Activated CD4-positive, alpha-beta T cell treated with anti-CD3 and anti-CD28 coated beads, Interleukin-2, amount 50 U/mL, for 1 hour (primary cell): ENCODE measurements at places on chromosomes 4 and X.

DNA sequence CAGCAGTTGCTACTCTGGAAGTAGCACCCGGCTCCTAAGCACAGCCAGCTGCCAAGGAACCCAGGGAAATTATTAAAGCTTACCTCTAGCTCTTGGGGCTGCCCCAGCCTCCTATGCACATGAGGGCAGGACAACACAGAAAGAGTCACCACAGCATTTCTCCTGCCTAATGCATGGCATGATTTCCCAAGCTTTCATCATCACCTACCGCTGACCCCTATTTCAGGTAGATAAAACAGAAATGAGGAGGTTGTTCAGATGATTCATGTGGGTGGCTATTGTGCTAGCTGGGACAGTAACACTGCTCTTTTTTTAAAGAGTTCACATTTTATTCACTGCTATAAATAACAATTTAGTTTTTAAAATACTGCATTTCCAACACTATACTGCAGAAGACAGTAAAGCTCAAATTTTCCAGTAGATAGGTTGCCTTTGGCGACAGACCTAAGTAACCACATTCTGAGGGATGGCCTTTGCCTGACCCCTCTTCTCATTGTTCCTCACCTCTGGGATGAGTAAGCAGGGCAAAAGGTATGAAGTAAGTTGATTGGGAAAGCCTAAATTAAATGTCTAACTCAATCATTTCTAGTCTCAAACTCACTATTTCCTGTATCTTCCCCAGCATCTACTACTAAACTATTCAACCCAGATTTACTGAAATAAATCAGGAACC lies 16.7 kb downstream of the CASK start:
- no peak for DNase-seq

GRCh38 chr4:169102026-169102425 lies 92.0 kb upstream of the CBR4 start:
- no peak for DNase-seq

DNA sequence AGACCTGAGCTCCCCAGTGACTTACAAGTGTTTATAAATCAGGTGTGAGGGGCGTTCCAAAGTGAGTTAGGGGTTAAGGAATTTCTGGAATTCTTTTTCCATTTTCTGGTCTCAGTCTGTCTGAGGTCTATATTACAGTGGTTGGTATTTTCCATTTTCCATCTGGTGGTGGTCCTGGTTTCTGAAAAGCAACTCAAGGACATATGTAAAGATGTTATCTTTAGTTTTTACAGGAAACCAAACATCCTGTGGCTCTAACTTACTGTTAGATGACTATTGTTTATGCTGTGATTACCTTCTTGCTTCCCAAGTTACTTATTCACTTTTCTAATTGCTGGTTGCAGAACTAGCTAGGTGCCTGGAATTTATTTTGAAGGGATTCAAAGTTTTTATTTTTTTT lies 53.5 kb upstream of the IL21 start:
- DNase-seq = no peak

- no peak for DNase-seq
Observed at GRCh38 chr4:142353149-142353738, 492.9 kb downstream of the INPP4B start.

GRCh38 chr4:141609243-141609642 lies 27.1 kb upstream of the IL15 start:
- no peak for DNase-seq

DNA sequence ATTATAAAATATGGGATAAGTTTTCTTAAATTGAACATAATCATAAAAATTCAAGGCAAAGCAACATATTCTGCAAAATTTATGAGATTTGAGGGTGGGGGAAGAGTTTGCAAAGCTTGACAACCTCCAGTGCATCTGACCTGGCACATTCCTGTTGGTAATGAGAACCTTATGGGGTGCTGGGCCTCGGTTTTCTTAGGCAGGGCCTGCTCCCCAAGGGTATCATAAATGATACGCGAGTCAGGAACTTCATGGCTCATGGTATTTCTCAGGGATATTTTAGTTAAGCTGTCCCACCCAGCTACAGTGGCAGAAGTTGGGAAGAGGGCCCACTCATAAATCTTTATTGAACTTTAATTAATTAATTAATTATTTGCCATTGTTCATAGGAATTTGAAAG lies 13.2 kb downstream of the AFF2 start:
- DNase-seq = no peak

DNA sequence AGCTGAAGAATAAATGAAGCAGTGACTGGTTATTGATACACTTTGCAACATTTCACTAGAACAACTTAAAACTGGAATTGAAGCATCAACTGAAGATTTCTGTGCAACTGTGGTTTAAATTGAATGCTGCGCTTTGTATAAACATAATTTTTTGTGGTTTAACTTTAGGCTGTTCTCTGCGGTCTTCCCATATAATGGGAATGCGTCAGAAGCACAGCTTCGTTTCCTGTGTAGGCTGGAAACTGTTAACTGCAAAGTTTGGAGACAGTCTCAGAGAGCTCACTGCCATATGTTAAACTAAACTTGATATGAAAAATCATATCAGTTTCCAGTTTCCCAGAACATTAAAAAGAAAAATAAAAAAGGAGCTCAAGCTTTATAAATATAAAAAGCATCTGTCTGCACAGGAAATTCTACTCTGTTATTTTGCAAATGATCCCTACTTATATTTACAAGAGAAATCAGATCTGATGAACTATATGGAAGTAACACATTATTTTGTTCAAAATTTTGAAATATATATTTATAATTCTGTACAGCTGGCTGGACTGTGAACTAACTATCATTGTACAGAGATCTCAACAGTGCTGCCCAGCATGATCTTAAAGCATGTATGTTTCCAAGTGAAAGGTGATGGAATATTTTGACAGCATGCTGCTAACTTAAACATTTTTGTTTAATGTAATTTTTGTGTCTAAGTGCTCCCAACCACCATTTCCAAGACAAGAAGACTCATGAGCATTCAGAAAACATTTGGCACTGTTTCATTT lies 139.9 kb downstream of the NDST3 start:
- DNase-seq = no peak

DNA sequence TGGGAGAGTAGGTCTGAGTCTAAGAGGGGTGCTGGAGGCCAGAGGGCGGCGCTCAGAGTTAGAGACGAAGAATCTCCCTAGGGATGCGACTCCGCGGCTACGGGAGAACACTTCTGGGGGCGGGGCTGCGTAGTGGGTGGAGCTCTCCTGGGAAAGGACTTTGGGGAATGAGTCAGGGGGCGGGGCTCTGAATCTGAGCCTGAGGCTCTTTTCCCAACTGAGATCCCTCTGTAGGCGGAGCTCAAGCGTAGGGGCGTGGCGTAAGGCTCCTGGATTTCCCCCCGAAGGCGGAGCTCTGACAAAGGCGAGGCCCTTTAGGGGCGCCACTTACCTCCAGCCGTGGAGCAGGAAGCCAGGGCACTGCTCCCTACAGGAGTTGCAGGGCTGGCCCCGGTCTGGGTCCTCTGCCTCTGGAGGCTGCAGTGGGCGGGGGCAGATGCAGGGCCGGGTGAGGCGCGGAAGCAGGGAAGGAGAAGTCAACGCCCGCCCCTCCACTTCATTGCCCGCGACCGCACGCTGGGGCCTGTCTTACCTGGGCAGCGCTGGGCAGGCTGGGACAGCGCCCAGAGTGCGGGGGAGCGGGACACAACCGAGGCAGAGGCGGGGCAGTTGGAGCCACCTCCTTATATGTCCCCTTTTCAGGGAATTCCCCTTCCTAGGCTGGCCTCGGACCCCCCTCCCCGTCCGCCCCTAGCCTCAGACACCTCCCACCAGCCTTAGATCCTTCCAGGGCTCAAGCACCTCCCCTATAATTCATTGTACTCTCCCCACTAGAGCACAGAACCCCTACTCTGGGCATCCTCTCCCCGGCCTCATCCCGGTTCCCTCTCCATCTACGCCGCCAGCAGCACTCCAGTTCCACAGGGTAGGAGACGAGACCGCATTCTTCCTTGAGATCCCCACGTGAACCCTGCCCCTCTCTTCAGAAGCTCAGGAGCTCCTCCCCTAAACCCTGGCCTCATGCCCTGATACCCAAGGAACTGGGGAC lies 1.6 kb downstream of the PRICKLE3 start:
- DNase-seq = no peak

GRCh38 chr4:181682367-181683047 lies 560.7 kb upstream of the TENM3 start:
- DNase-seq = no peak

GRCh38 chr4:16227462-16227868 lies 1.2 kb upstream of the TAPT1 start:
- DNase-seq = peak; percentile 4

GRCh38 chr4:165301833-165302232 lies 25.6 kb upstream of the MSMO1 start:
- DNase-seq = no peak

GRCh38 chrX:4091046-4091760 lies 377.8 kb upstream of the PRKX start:
- no peak for DNase-seq

- DNase-seq = no peak
Observed at GRCh38 chr4:102842367-102842766, 15.0 kb upstream of the UBE2D3 start.

DNA sequence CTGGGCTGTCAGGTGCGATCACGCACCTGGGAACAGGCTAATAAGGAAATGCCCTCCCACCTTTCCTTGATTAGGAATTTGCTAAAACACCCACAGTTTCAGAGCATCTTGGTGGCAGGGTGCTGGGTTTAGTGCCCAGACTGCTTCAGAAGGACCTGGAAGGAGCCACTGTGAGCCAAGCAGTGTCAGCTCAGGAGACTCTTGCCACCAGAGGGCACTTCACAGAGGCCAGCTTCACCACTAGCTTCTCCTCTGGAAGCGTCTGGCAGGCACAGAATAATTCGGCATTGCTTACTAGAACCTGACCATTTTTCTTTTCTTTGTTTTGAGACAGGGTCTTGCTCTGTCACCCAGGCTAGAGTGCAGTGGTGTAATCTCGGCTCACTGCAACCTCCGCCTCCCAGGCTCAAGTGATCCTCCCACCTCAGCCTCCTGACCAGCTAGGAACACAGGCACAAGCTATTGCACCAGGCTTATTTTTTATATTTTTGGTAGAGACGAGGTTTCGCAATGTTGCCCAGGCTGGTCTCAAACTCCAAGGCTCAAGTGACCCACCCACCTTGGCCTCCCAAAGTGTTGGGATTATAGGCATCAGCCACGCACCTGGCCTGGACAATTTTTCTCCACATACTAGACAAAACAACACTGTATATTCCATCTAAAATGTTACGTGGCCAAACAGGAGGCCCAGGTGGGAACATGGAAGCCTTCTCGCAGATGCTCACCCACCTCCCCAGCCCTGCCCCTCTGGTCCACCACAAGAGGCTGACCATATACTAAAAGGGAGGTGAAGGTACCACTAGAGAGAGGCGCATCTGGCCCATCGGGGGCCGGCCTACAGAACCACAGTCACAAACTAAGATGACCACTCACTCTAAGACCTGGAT lies 14.1 kb downstream of the NOP14 start:
- no peak for DNase-seq

DNA sequence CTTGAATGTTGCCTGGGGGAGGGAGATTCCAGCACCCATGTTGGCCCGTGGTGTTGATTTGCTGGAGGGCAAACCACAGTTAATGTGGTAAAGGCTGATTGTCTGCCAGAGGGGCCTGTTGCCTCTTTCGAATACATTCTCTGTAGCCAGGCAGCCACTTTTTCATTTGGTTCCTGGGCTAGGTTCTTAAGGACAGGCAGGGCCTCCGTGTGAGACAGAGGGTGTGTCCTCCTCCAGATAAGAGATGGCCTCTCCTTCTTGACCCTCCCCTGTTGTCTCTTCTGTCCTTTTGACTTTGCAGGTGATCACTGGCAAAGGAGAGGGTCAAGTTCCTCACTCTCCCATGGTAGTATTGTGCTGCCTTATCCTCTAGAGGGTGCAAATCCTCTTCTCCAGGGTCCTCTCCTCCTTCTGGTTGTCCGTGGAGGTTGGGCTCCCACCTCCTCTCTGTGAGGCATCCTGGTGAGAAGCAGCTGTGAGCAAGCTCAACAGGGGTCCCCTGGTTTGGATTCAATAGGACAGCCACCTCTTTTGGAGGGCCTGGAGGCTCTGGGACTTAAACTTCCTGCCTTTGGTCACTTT lies 44.9 kb downstream of the ZNF182 start:
- peak; percentile 2 for DNase-seq

DNA sequence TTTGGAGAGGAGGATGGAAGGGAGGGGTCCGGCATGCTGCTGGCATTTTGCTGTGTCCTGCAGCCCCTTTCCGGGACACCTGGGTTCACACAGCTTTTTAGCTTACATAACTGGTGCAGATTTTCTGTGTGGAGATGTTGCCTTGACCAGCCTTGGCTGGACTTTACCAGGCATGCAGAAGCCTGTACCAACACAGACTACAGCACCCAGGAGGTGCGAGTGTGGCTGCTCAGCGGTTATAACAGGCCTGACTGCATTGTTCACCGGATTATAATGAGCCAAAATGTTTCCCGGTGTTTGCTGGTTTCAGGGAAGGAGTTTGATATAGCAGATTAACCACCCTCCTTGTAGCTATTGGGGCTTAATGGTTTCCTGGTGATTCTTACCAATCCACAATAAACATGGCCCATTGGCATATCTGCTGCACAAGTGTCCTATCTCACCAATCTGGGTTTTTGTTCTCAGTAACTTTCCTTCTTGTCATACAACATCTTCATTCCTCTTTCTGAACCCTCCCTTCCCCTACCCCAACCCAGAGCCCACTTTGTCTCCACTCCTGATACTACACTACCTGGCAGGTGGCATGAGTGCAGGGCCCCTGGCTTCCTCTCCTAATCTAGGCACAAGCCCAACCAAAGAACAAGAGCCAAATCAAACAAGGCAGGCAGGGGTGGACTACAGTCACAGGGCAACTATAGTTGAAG lies 3.9 kb downstream of the RPL10 start:
- DNase-seq = no peak

- DNase-seq = no peak
Observed at GRCh38 chr4:6964858-6965257, 55.2 kb downstream of the TBC1D14 start.

- peak; percentile 4 for DNase-seq
Observed at GRCh38 chr4:120921456-120922380, 808 bp downstream of the PRDM5 start.

GRCh38 chr4:33940281-33940680 lies 2304.0 kb downstream of the ARAP2 start:
- DNase-seq = no peak

GRCh38 chrX:138858951-138859350 lies 147.4 kb upstream of the FGF13 start:
- DNase-seq = no peak

- no peak for DNase-seq
Observed at GRCh38 chrX:19065535-19065934, 56.7 kb downstream of the ADGRG2 start.

DNA sequence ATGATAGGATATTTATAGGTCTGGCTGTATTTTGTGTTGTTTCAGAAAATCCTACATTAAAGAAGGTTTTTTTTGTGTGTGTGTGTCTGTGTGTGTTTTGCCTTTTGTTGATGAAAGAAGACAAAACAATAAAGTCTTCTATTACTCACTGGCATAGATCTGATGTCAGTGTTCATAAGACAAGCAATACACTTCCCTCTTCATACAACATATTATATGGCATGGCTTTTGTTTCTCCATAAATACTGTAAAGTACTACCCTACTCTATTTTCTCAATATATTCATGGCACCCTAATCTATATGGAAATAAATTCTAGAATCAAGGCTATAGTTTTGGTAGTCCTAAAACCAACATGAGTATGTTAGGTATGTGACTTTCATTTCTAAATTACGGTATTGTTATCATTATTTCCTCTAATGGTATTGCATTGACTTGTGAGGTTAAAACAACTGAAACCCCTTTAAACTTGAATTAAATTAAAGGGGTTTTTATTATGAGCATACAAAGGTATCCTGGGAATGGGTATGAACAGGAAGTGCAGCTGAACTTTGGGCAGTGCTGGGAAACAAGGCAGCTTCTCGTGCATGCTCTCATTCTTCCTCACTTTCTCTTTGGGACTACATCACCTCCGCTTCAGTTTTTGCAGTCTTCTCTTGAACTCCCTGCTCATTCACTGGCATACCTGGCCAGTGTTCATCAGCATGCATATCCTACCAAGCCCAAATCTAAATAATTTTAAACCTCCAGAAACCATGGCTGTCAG lies 70.5 kb upstream of the PRSS48 start:
- DNase-seq = no peak
